ENCODE measurements at places on chromosomes 16 and 17.

GRCh38 chr17:50192144-50192617 is 9.2 kb downstream of the COL1A1 start:
- no peak overlapping the region for H3K4me3 ChIP-seq
- DNase-seq, result no peak
- H3K4me1 ChIP-seq, result no peaks in the 10 kb centered on the region
- H3K27me3 ChIP-seq, result no peaks in the 10 kb centered on the region
- peaks cover 5% of the 10 kb centered on the region for H3K36me3 ChIP-seq

- no peaks in the 10 kb centered on the region for H3K4me1 ChIP-seq
- H3K4me3 ChIP-seq, result no peak overlapping the region
- no peaks in the 10 kb centered on the region for H3K36me3 ChIP-seq
- no peak overlapping the region for H3K27ac ChIP-seq
These were observed 43.4 kb upstream of the ZC3H18 start for GRCh38 chr16:88526906-88527185.

- no peaks in the 10 kb centered on the region for H3K36me3 ChIP-seq
- H3K27ac ChIP-seq, result no peak overlapping the region
- H3K4me1 ChIP-seq, result no peaks in the 10 kb centered on the region
- H3K4me3 ChIP-seq, result no peak overlapping the region
These were observed 1095.4 kb upstream of the EEF2KMT start for GRCh38 chr16:6192984-6193383.

GRCh38 chr16:85446951-85447692 is 166.0 kb upstream of the GSE1 start:
- no peaks in the 10 kb centered on the region for H3K36me3 ChIP-seq
- no peaks in the 10 kb centered on the region for H3K4me1 ChIP-seq
- H3K27ac ChIP-seq, result no peak overlapping the region
- DNase-seq, result no peak

GRCh38 chr17:67974598-67975066 is 21.6 kb downstream of the C17orf58 start:
- peaks cover 35% of the 10 kb centered on the region for H3K36me3 ChIP-seq
- H3K27me3 ChIP-seq, result no peaks in the 10 kb centered on the region
- H3K4me3 ChIP-seq, result no peak overlapping the region
- no peaks in the 10 kb centered on the region for H3K4me1 ChIP-seq

DNA sequence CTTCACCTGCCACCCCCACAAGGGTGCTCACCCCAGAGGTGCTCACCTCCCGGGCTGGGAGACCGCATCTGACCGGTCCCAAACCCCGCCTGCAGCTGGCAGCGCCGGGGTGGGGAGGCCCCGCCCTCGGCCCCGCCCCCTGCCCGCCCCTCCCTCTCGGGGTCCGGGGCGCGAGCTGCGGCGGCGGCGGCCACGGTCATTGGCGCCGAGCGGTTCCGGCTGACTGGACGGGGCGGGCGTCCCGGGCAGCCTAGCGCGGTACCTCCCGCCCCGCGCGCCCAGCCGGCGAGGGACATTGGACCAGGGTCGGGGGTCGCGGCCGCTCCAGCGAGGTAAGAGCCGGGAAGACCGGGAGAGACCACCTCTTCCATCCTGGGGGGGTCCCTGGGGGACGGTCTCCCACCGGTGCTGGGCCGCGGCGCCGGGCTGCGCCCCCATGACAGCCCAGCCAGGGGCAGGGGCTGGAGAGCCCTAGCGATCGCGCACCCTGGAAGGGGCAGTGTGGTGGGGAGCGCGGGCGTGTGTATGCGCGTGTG is at the start of gene CACNG5:
CACNG5 (plus strand) TSS at position 199 of the 536 bp plus-strand sequence. CDS start 42,216 bp downstream, outside the sequence.
- no peaks in the 10 kb centered on the region for H3K4me1 ChIP-seq
- no peak within 1 kb of the TSS for H3K4me3 ChIP-seq
- peaks cover 45% of the 10 kb centered on the region for H3K27me3 ChIP-seq

- DNase-seq, result no peak
- no peaks in the 10 kb centered on the region for H3K27me3 ChIP-seq
- no peak overlapping the region for H3K4me3 ChIP-seq
These were observed 14.2 kb upstream of the SLC52A1 start for GRCh38 chr17:5049314-5049841.

GRCh38 chr16:69363281-69363717 is 11.7 kb upstream of the TMED6 start:
- no peak overlapping the region for H3K4me3 ChIP-seq
- no peak overlapping the region for H3K27ac ChIP-seq
- H3K4me1 ChIP-seq, result no peaks in the 10 kb centered on the region

DNA sequence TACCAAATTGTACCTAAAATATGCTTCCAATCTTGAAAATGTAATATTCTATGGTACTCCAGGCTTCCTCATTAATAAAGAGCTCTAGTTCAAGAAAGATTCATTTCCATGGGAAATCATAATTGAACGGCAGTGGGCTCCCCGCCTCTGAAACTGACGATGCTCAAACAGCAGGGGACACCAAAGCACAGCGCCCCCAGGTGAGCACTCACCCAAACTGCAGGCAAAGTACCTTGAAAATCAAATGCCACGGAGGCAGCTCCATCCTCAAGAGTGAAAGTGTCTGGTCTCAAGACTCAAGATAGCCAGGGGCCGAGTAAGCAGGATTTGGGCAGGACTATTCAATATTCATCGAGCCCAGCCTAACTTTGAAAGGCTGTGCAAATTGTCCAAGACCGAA is 217.4 kb upstream of the TNRC6C start:
- H3K4me1 ChIP-seq, result no peaks in the 10 kb centered on the region
- no peaks in the 10 kb centered on the region for H3K36me3 ChIP-seq
- H3K27me3 ChIP-seq, result peaks cover 26% of the 10 kb centered on the region
- no peak overlapping the region for H3K27ac ChIP-seq

GRCh38 chr16:78645657-78646056 is 546.2 kb downstream of the WWOX start:
- no peak overlapping the region for H3K27ac ChIP-seq
- no peaks in the 10 kb centered on the region for H3K27me3 ChIP-seq
- no peak overlapping the region for H3K4me3 ChIP-seq

DNA sequence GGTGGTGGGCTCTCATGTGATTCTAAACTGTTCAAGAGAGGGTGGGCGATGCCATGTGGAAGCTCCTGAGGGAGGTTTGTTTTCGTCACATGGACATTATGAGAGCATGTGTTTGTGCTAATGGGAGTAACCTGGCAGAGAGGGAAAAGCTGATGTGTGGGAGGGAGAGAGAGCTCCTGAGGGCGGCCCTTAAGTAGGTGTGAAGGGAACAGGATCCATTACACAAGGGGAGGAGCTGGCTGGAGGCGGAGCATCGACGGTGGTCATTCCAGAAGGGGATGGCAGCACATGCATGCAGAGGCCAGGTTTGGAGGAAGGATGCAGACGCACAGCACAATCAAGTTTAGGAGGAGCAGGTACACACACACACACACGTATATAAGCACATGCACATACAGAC is 197.5 kb downstream of the RPTOR start:
- H3K4me1 ChIP-seq, result no peaks in the 10 kb centered on the region
- H3K27ac ChIP-seq, result no peak overlapping the region
- no peak for DNase-seq
- H3K36me3 ChIP-seq, result peaks cover 16% of the 10 kb centered on the region
- H3K4me3 ChIP-seq, result no peak overlapping the region

DNA sequence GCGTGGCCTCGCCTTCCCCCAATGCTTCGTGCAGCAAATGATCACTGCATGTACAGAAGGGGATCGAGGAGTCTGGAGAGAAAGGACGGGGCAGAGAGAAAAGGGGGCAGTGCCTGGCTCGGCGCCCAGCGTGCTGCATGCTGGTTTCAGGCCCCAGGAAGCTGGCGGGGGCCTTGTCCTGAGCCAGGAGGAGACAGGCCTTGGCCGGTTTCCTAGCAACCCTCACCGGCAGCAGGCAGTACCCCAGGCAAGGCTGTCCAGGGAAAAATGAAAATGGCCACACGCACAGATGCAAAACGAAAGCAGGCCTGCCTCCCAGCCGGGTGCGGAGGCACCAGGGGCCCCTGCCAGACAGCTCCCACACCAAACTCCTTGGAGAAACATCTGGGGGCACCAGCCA is 126.3 kb downstream of the ZFHX3 start:
- no peaks in the 10 kb centered on the region for H3K27me3 ChIP-seq
- no peak overlapping the region for H3K27ac ChIP-seq
- no peaks in the 10 kb centered on the region for H3K4me1 ChIP-seq
- no peak overlapping the region for H3K4me3 ChIP-seq

- no peak overlapping the region for H3K4me3 ChIP-seq
- H3K27me3 ChIP-seq, result no peaks in the 10 kb centered on the region
- no peaks in the 10 kb centered on the region for H3K36me3 ChIP-seq
- peaks cover 29% of the 10 kb centered on the region for H3K4me1 ChIP-seq
- DNase-seq, result no peak
- peak overlapping the region; percentile 99 for H3K27ac ChIP-seq
These were observed 112.9 kb downstream of the SEC14L1 start for GRCh38 chr17:77253611-77254051.

- H3K27me3 ChIP-seq, result peaks cover 4% of the 10 kb centered on the region
- H3K4me3 ChIP-seq, result no peak overlapping the region
- H3K27ac ChIP-seq, result no peak overlapping the region
- no peaks in the 10 kb centered on the region for H3K4me1 ChIP-seq
- no peaks in the 10 kb centered on the region for H3K36me3 ChIP-seq
These were observed 19.1 kb downstream of the TRARG1 start for GRCh38 chr17:1298606-1299005.

DNA sequence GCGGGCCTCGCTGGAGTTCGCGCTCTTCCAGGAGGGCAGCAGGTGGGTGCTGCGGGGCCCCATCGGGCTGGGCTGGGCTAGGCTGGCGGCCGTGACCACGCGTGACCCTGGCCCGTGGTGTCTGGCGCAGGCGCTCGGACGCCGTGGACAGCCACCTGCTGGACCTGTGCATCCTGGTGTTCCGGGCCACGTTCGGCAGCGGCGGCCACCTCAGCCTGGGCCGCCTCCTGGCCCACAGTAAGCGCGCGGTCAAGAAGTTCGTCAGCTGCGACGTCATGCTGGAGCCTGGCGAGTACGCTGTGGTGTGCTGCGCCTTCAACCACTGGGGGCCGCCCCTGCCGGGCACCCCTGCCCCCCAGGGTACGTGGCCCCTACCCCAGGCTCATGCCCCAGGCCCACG is 8.0 kb upstream of the PRR35 start:
- no peaks in the 10 kb centered on the region for H3K4me1 ChIP-seq
- H3K4me3 ChIP-seq, result no peak overlapping the region
- no peak for DNase-seq
- H3K27ac ChIP-seq, result no peak overlapping the region
- H3K36me3 ChIP-seq, result peaks cover 12% of the 10 kb centered on the region

DNA sequence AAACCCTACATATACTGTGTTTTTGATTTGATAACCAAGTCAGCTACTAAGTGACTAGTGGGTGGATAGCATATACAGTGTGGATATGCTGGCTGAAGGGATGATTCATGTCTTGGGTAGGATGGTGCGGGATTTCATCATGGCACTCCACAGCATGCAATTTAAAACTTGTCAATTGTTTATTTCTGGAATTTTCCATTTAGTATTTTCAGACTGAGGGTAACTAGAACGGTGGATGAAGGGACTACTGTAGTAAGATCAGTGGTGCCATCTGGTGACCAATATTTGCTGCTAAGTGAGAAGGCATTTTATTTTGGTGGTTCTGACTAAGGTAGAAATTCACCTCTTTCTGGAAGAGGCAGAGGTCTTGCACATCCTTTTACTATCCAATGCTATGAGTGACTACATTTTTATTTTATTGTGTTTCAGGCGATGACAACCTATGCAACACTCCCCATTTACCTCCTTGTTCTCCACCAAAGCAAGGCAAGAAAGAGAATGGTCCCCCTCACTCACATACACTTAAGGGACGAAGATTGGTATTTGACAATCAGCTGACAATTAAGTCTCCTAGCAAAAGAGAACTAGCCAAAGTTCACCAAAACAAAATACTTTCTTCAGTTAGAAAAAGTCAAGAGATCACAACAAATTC is 3.1 kb downstream of the CDC6 start:
- H3K4me1 ChIP-seq, result peaks cover 13% of the 10 kb centered on the region
- H3K27ac ChIP-seq, result peak overlapping the region; percentile 3
- peaks cover 68% of the 10 kb centered on the region for H3K36me3 ChIP-seq
- H3K27me3 ChIP-seq, result no peaks in the 10 kb centered on the region
- H3K4me3 ChIP-seq, result no peak overlapping the region

DNA sequence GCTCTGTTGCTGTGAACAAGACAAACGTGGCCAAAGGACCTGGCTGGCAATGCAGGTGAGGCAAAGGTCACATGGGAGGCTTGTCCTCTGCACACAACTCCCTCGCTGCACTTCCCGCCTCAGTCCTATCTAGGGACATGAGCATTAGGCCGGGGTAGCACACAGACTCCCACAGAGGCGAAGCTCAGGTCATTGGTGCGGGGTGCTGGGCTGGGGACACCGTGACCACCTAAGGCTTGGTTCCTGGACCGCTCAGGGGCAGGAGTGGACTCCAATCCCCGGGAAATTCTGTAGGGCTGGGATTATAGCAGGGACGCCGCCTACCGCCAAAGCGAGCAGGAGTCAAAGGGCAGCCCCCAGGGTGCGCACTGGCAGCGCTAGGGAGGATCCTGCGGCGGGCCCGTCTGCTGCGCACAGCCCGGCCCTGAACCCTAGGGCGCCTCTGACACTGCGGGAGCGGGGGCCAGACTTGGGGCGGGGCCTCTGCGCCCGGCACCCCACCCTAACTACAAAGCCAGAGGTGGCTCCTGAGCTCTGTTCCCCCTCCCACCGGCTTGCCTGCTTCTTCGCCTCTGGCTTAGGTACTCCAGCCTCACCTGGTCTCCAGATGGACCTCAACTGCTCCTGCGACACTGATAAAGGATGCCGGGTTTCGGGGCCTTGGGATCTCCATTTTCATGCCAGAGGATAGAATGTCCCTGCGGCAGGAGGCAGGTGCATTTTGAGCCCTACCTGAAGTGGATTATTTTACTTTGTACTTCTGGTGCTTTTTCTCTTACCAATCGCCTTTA is 3.9 kb upstream of the MT1B start:
- H3K36me3 ChIP-seq, result no peaks in the 10 kb centered on the region
- no peaks in the 10 kb centered on the region for H3K27me3 ChIP-seq
- no peak overlapping the region for H3K4me3 ChIP-seq
- H3K4me1 ChIP-seq, result peaks cover 14% of the 10 kb centered on the region
- DNase-seq, result no peak

- DNase-seq, result no peak
- peaks cover 10% of the 10 kb centered on the region for H3K27me3 ChIP-seq
- no peaks in the 10 kb centered on the region for H3K4me1 ChIP-seq
- H3K36me3 ChIP-seq, result no peaks in the 10 kb centered on the region
These were observed 551.8 kb upstream of the KIF2B start for GRCh38 chr17:53270936-53271335.

DNA sequence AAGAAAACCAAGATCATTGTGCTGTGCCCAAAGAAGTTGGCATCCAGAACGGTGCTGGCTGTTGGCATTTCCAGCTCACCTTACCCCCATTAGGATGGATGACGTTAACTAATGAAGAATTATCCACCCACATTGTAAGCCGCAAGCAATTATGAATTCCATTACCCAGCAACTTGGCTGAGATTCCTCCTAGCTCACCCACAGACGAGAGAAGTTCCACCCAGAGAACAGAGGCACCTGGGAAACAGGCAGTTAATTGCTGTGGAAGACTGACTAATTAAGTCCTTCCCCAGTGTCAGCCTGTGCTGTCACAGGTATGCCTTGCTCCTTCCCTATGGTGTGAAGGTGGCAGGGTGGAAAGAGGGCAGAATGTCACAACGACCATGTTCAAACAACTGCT is 456.2 kb upstream of the CDH5 start:
- H3K4me1 ChIP-seq, result no peaks in the 10 kb centered on the region
- no peak for DNase-seq
- H3K27me3 ChIP-seq, result no peaks in the 10 kb centered on the region
- H3K4me3 ChIP-seq, result no peak overlapping the region

GRCh38 chr16:57949013-57949412 is 21.9 kb downstream of the CNGB1 start:
- H3K27ac ChIP-seq, result no peak overlapping the region
- no peaks in the 10 kb centered on the region for H3K36me3 ChIP-seq
- no peaks in the 10 kb centered on the region for H3K27me3 ChIP-seq
- H3K4me3 ChIP-seq, result no peak overlapping the region
- H3K4me1 ChIP-seq, result no peaks in the 10 kb centered on the region
- DNase-seq, result no peak

GRCh38 chr16:35788381-35788780 is 2329.0 kb downstream of the TP53TG3F start:
- H3K27me3 ChIP-seq, result no peaks in the 10 kb centered on the region
- H3K27ac ChIP-seq, result no peak overlapping the region
- no peaks in the 10 kb centered on the region for H3K36me3 ChIP-seq
- H3K4me1 ChIP-seq, result no peaks in the 10 kb centered on the region
